ENCODE measurements at places on chromosomes 13 and 19.

DNA sequence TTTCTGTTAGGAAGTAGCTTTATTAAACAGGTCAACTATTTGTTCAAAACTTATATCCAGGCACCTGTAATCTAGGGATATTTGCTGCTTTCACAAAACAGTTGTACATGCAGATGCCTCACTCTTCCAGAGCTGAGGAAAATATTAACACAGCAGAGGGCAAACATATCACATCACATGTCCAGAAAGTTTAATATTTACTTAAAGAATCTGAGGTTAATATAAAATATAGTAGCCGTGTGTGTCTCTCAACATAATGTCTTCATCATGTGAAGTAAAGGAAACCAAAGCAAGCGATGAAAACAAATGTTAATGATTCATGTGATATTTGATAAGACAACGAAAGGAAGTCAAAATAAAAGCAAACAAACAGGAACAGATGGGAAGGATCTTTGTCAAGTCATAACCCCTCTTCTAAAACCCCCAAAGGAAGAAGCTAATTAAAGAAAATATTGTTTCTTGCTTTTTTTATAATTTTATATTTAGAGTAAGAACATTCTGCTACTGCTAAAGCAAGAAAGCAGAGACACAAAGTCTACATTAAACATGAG is 418.8 kb downstream of the DACH1 start:
- DNase-seq: peak; percentile 61

- no peak for DNase-seq
Observed at GRCh38 chr19:55520691-55521292, 16.1 kb downstream of the SBK2 start.

GRCh38 chr13:46961719-46962118 is 64.9 kb upstream of the HTR2A start:
- no peak for DNase-seq

DNA sequence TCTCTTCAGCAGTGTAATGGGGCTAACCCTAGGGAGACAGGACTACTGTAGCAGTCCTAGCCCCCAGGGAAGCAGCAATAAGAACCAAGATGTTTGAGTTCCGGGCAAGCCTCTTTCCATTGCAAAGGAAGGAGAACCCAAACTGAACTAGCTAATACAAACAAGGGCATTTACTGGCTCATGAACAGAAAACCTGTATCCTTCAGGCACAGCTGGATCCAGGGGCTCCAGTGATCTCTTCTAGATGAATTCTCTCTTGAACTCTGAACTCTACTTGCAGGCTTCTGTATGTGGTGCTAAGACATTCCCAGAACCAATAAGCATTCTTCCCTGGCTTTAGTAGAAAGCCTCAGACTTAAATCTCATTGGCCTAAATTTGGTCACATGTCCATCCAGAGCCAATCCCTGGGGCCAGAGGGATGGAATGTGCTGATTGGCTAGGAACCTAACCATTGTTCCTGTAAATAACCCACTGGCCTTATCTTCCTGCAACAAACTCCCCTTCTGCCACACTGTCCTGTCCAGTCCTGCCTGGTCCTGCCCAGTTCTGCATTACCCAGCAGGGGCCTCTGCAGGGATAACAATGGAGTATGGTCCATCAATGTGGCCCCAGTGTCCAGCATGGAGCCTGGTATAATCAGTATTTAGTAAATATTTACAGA is 3.9 kb upstream of the PODNL1 start:
- no peak for DNase-seq

DNA sequence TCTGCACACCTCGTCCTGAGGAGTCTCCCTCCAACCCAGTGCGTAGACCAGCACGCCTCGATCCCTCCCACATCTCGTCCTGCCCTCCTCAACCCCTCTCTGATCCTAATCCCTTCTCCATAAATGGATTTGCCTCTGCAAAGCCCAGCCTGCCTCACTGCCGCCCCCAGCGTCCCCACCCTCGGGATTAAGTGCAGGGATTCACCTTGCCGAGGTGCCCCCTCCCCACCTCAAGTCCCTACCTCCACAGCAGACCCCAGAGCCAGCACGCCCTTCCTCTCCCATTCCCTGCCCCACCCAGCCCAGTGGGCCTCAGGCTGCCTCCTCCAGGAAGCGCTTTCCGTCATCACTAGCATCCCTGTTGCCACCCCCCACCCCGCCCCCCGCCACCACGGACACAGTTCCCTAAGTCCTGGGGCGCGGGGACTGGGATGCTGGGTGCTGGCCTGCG is 4.0 kb downstream of the KLF16 start:
- DNase-seq: no peak

GRCh38 chr13:110648146-110648819 is 32.9 kb downstream of the NAXD start:
- DNase-seq: no peak

- no peak for DNase-seq
Observed at GRCh38 chr13:44876782-44877324, 112.4 kb downstream of the NUFIP1 start.

GRCh38 chr13:23899555-23899954 is 2.3 kb upstream of the C1QTNF9B start:
- peak; percentile 52 for DNase-seq

DNA sequence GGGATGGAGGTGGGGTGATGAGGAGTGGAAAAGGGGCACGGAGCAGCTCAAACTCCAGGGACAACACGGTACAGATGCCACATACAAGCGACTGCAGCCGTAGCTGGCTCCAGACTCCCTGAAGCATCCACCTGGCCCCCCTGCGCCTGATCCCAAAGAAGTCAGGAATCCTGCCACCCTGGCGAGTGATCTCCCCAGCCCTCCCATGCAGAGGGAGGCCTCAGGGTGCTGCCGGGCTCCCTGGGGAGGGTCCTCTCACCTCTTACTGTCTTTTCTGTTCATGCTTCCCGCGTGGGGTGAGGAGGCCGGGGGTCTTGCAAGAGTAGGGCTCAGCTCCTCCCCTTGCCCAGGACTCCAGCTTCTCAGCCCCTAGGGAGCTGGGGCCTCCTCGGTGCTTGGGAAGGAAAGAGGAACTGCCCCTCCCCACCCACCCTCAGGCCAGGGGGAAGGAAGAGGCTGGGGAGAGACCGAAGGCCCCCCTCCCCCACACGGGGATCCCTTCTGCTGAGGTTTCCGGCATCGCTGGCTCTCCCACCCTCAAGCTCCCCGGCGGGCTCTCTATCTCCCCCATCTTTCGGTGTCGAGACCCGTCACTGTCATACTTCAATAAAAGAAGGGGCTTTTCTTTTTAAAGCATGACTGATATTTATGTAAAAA is at the start of gene RASGRP4:
TSS of gene RASGRP4 (minus strand) at position 410 of the 657 bp plus-strand sequence. CDS start at position 282, 128 bp downstream.
- no peak for DNase-seq

GRCh38 chr19:6241680-6242377 is 37.9 kb downstream of the MLLT1 start:
- no peak for DNase-seq

DNA sequence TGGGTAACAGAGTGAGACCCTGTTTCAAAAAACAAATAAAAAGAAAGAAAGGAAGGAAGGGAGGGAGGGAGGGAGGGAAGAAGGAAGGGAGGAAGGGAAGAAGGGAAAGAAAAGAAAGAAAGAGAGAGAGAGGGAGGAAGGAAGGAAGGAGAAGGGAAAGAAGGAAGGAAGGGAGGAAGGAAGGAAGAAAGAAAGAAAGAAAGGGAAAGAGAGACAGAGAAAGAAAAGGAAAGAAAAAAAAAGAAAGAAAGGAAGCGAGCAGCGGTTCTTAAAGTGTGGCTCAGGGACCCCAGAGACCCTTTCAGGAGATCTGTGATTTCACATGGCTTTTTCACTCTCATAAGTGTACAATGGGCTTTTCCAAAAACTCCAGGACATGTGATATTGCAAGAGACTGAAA is 9.9 kb upstream of the CADM4 start:
- DNase-seq: no peak

Measured in left kidney (tissue), 8 donors.